ENCODE measurements at places on chromosomes 16 and 17.

DNA sequence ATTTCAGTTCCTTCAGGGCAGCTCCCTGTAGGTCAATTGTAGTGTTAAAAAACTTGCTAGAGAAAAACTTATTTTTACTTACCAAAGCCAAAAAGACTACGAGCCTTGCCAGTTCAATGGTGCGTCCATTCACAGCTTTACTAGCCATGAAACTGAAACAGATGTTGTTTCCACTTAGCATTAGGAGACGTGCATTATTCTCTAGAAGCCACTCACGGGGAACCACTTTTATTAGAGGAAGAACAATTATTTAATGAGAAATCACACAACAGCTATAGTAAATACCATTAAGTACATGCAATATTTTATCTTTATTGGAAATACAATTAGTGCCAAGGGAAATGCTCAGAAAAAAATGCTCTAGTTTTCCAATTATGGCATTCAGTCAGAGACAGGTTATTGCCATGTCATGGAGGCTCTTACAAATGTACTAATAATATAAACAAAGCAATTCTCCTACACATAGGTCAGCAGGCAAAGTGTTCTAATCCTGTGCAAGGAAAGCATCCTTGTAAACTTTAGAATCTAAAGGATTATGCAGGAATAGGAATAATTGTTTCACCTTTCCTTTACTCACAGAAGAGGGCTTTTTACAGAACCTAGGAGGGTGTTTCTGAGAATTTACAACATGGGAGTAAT is 17.4 kb downstream of the LASP1NB start:
- DNase-seq = no peak

DNA sequence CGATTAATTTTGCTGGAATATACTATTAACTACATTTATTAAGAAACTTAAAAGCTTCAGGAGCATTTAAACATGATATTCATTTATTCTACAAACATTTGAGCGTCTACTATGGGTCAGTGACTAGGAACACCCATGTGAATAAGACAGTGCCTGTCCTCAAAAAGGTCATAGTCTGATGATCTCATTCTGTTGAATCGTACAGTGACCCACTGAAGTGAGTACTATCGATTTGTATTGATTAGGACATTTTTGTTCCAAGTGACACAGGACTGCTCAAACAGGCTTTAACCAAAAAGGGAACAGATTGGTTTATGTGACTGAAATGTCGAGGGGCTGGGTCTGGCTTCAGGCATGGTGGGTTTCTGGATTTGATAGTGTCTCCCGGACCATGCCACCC is 68.6 kb downstream of the WSB1 start:
- DNase-seq = no peak

DNA sequence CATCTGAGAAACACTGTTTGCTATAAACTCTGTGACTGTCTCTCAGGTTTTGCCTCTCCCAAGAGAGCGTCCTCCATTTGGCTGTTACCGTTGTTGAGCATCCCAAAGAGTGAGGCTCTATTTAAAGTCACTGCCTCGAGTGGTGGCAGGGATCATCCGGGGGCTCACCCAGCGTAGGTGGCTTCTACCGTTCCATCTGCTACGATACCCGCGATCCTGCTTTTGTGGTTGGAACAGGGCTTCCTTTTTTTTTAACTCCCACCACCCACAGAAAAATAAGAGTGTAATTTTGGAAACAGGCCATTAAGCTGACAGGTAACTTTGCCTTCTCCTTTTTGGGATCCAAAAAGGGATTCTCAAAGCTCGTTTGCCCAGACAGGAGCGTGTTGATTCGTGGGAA is 36.4 kb downstream of the KNOP1 start:
- DNase-seq = no peak

GRCh38 chr17:11557727-11558452 is 40.4 kb upstream of the DNAH9 start:
- no peak for DNase-seq

DNA sequence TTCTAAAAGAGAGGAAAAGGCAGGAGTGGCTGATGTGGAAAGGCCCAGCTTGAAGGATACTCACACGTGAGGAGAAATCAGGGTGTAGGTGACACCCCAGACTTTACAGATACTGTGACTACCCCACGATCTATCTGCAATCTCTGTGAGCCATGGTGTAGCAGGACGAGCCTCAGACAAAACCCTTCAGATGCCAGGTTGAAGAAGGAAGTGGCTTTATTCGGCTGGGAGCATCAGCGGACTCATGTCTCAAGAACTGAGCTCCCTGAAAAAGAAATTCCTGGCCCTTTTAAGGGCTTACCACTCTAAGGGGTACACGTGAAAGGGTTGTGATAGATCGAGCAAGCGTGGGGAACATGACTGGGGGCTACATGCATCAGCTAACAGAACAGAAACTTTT is 4.7 kb upstream of the SLC6A4 start:
- no peak for DNase-seq
